ENCODE measurements at places on chromosomes 5 and 9.

GRCh38 chr9:107780960-107781359 is 291.4 kb upstream of the KLF4 start:
- no peak for DNase-seq

DNA sequence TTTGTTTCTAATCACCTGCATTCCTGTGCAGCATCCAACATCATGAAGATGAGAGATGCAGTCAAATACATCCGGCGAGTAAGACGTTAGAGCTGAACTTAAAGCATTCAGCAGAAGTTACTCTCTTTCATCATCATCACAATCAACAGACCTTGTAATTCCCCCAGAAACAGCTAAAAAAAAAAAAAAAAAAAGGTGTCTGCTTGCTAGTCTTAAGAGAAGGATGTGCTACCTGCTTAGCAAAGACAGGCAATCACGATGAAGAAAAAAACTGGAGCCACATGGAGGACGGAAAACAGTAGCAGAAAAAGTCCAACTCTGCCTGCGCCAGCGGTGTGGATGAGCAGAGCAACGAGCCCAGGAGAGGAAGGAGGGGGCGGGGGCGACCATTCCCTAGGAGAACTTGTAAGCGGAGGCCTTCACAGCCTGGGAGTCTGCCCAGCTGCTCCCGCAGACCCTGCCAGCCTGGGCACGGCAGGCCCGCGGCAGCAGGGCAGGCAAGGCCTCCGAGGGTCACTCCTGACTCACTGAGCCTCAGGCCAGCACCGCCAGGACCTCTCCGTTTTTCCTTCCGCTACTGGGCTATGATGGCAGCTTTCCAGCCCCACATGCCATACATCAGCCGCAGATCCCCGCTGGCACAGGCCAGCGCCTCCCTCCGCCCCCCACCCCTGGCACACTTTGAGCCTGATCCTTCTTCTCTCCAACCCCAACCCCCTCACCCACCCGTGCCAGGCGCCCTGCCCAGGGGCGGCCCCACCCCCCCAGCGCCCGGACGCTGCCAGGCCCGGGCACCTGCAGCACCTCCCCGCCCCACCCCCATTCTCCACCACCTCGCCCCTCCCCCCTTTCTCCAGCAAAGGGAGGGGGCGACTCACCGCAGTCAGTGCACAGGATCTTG is 1.4 kb downstream of the NRG2 start:
- peak; percentile 43 for DNase-seq

DNA sequence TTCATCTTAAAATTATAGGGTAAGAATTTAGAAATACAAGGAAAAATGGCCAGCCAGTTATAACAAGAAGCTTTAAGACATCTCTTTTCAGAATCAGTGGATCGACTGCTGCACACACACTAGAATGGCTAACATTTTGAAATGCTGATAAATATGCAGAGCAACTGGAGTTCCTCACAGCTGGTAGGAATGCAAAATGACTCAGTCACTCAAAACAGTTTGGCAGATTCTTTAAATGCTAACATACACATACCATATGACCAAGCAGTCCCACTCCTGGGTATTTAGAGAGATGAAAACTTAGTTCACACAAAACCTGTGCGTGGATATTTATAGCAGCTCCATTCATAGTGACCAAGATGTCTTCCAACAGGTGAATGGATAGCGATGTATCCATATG is 23.2 kb upstream of the PSAT1 start:
- peak; percentile 20 for DNase-seq

- DNase-seq = no peak
These were observed 116.5 kb downstream of the NFIB start for GRCh38 chr9:14197325-14197858.

Data from HCEC 1CT (cell line).